ENCODE measurements at places on chromosomes 1 and 21. TPM values are rescaled to one million over a fixed set of nuclear protein-coding genes. Genes with fewer than 3 reads are reported as not detected.

The PIK3C2B gene
- 65.6 TPM for total RNA-seq

The RNF207 gene
- total RNA-seq, result 20.6 TPM

The SRSF4 gene
- total RNA-seq, result 163 TPM

The B4GALT2 gene
- total RNA-seq, result 24.8 TPM

The SH3D21 gene
- total RNA-seq, result 4.4 TPM

DNA sequence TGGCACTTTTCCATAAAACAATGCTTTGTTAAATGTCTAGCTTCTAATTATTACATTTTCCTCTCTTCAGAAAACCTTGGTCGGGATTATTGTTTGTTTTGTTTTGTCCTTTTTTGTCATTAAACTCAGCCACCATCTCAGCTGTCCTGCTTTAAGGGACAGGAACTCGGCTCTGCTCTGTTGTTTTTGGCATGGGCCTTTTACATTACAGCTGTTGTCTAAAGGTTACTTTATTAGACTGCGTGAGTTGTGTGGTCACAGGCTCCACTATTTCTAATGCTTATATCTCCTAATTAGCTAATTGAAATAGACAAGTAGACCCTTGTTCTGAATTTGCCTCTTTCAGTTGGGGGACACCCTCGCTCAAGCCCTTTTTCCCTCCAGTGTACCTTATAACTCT, 1.6 kb downstream of the PALMD start:
- no peak for DNase-seq

- no peak for DNase-seq
Observed at GRCh38 chr21:40481764-40482163, 365.2 kb downstream of the DSCAM start.

DNA sequence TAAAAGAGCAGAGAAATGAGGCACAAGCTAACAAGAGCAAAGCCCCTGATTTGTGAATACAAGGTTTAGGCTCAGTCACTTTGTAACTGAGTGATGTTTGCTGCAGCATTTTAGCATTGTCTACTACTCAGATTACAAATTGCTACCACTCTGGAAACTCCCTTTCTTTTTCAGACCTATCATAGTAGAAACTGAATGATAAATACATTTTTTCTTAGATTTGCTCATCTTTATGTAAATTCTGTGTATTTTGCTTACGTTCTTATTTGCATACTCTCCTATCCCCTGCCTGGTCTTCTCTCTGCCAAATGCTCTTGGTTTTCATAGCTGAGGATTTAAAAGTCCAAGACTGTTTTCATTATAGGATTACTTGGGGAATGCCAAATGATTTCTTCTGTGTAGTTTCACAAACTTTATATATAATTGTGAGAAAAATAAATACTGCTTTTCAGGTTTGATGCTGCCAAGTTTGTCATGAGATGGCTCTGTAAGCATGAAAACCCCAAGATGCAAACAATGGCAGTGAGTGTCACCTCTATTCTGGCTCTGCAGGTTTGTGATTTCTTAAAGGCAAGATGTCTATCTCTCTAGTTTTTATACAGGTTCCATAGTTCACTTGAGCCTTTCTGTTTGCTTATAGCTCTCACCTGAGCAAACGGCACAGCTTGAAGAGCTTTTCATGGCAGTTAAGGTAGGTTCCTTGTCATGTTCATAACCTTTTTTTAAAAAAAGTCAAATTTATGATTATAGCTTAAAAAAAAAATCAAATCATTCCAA, 24.7 kb downstream of the ZYG11A start:
- no peak for DNase-seq

- DNase-seq, result no peak
Observed at GRCh38 chr1:160436966-160437365, 36.6 kb downstream of the VANGL2 start.

GRCh38 chr1:78210175-78210574, 164.4 kb downstream of the GIPC2 start:
- no peak for DNase-seq

GRCh38 chr1:200172311-200172710, 144.8 kb downstream of the NR5A2 start:
- DNase-seq, result no peak

- DNase-seq, result no peak
Observed at GRCh38 chr1:112054510-112054909, 65.0 kb upstream of the KCND3 start.

DNA sequence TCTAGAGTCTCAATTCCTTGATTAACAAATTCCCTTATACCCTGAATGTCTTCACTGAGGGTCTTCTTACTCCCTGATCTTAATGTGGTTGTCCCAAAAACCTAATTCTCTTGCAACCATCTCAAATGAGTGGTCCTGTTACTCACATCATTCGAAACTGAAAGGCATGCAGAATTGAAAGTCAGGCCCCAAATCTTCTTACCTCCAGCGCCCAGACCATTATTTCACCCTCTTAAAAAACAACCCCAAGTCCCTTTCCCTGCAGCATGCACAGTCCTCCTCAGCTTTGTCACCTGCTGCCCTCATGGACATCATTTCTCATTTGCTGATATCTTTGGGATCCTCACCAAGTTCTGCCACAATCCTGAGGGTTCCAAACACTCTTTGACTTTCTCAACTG, 230.1 kb downstream of the SEC16B start:
- no peak for DNase-seq

DNA sequence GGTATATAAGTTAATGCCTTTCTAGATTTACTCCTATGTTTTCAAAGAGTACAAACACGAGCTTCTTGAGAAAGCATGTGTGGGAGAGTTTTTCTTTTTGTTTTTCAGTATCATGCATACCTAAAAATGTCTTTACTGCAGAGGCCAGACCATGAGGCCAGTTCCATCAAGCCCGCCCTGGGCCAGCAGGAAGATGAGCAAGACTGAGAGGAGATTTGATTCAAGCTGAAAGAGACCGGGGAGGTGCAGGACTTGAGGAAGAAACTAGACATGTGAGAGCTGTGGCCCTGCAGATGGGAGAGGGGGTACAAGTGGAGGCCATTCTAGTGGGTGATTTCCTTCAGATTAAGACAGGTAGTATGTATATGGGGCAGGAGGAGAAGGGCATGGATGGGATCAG, 33.4 kb upstream of the NTPCR start:
- DNase-seq, result no peak
